NCI-H446 (cell line): ENCODE measurements at places on chromosomes 7 and 10.
A peak's percentile ranks its signal among the peaks of the same experiment; 100 is the strongest.

GRCh38 chr7:87608431-87608830, 7.7 kb upstream of the ABCB1 start:
- no peak for DNase-seq

GRCh38 chr7:29254591-29254990, 60.0 kb downstream of the CHN2 start:
- no peak for DNase-seq

- no peak for DNase-seq
Observed at GRCh38 chr7:72020311-72020710, 391.8 kb downstream of the CALN1 start.

DNA sequence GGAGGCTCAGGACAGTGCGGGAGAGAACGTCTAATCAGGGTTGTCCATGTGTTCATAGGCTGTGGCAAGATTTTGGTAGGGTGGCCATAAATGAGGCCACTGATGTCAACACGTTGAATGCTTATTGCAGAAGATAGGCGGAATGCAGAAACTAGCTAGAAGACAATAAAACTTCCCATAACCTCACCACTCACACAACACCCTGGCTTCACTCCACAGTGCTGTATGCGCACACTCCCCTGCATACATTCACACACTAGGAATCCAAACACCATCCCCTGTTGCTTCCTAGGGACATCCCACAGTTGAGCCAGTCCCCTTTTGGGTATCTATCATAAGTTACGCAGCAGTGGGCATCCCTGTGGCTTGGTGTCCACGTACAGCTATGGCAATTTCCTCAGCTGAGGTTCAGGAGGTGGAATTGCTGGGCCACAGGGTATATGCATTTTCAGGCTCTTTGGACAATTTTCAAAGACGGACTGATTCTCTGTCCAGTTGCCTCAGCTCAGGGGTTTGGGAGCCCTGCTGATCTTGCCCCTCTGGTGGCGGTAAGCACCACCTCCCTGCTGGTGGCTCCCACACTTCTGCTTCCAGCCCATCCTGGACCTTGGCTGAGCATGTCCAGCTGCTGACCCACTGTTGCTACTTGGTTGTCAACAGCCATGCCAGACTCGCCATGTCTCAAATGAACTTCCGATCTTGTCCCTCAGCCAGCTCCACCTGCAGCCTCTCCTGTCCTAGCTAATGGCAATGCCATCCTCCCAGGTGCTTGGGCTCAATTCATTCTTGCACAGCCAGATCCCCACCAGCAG, 36.4 kb downstream of the CDH23 start:
- DNase-seq, result no peak

DNA sequence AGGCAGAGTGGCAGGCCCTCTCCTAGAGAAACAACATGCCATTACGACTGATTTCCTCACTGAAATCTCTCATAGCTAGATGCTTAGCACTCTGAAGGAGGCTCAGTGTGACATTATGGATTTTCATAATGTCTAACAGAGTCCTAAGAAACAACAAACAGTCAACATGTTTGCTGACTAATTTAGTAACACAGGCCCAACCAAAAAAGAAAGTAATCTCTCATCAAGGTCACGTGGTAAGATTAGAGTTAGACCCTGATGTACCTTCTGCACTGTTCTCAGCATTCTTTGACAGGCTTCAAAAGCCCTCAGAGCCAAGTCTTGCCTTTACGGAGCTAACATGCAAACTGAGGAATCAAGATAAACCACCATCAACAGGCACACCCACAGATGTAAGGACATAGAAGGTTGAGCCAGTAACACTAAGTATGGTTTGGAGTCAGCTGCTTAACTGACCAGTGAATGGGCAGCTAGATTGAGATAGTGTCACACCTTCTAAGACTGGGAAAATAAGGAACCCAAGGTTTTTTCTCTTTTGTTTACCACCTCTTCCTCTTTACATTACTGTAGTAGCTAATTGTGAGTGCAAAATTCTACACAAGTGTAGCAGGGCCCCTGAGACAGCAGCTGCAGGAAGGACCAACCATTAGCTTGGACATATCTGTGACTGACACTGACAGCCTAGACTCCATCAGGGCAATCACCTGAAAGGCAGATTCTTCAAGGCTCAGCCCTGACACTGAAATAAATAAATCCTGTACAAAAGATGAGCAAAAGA, 15.3 kb upstream of the KCNIP2 start:
- DNase-seq, result no peak

DNA sequence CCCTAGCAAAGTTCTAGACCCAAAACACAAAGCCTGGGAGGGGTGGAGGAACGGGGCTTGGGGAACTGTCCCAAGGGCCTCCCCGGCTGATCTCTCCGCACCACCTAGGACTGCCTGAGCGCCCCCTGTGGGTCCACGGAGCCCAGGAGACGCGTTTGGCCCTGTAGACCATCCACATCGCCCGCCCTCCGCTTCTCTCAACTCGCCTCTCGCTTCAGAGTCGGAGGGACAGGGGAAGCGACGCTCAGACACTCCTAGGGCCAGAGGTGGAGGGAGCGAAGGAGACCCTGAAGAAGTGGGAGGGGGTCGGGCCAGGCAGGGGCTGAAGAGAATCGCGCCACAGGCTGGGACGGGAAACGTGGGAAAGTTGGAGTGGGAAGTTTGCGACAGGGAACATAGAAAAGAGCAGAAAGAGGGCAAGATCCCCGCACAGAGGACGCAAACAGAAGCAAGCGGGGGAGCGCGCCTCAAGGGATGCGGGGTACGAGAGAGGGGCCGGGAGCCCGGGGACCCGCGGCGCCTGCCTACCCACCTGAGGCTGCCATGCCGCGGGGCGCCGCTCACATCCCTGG, 378 bp downstream of the PIK3AP1 start:
- no peak for DNase-seq

GRCh38 chr10:44832595-44833390, 78.3 kb upstream of the TMEM72 start:
- DNase-seq, result no peak

- DNase-seq, result no peak
Observed at GRCh38 chr7:142908921-142909890, 23.7 kb upstream of the TRPV6 start.

- no peak for DNase-seq
Observed at GRCh38 chr10:75358835-75359421, 42.6 kb downstream of the ZNF503 start.

DNA sequence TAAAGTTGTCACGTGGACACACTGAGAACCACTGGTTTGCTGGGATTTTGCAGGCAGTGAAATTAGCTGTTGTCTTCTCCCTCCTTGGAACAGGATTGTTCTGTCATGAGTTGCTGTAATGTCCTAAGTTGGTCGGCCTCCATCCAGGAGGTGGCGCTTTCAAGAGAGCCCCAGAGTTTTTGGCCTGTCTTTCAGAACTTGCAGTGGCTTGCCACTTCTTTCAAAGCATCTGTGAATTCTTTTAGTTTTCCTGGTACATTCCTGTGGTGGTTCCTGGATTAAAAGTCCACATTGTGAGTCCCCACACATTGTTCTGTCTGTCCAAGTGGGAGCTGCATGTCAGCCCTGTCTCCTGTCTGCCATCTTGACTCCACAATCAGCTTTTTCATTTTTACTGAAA, 133.8 kb downstream of the PON1 start:
- no peak for DNase-seq

DNA sequence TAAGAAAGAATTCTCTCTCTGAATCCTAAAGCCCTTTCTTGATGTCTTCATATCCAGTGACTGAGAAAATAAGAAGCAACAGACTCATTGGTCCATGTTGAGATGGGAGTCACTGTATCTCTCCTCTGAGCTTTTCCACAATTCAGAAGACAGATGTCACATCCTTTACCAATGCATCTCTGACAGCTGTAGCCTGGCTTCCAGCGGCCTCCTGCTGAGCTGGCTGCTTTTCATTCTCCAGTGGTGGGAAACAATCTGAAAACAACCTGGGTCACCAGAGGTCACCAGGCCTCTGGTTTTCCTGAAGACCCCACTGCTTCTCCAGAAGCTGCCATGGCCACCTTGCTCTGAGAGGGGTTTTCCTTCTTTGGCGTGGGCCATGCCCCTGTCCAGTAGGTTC, 18.3 kb upstream of the RPA3 start:
- peak; percentile 43 for DNase-seq

GRCh38 chr10:120794390-120794789, 56.8 kb upstream of the WDR11 start:
- DNase-seq, result no peak

- DNase-seq, result no peak
Observed at GRCh38 chr7:117818232-117818631, 55.0 kb downstream of the CTTNBP2 start.

GRCh38 chr7:152543799-152544198, 108.0 kb upstream of the KMT2C start:
- no peak for DNase-seq

DNA sequence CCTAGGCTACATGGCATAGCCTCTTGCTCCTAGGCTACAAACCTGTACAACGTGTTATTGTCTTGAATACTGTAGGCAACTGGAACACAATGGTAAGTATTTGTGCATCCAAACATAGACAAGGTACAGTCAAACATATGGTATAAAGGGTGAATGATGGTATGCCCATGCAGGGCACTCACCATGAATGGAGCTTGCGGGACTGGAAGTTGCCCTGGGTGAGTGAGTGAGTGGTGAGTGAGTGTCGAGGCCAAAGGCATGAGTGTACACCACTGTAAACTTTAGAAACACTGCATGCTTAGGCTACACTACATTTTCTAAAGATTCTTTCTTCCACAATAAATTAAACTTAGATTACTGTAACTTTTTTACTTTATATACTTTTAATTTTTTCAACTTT, 165.7 kb downstream of the PARD3 start:
- DNase-seq, result no peak

- DNase-seq, result no peak
Observed at GRCh38 chr10:37856881-37857286, 526 bp downstream of the ZNF248 start.

- DNase-seq, result no peak
Observed at GRCh38 chr10:50392966-50393718, 141.8 kb upstream of the ASAH2 start.

DNA sequence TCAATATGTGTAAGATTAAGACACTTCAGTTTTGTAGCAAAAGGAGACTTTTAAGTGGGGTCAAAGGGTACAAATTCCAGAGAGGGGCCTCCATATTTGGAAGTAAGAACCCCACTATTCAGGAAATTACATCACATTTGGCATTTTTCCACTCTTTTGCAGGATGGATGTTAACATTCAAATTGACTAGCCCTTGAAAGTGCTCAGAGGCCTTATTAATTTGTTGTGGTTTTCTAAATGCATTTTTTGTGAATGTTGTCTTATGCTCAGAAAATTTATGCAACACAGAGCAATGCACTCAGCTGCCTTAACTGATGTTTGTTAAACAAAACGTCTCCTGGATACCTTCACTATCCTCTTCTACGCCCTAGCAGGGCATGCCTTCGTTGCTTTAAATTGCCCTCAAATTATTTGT, 50.9 kb upstream of the PDLIM1 start:
- DNase-seq, result no peak

- DNase-seq, result no peak
Observed at GRCh38 chr7:106545275-106545674, 115.7 kb downstream of the CCDC71L start.

GRCh38 chr7:73828107-73828803, 2.5 kb upstream of the CLDN4 start:
- no peak for DNase-seq
